NCI-H187 treated with DMSO at 0.1 percent for 48 hours (cell line): ENCODE measurements at places on chromosomes 6 and 20.

DNA sequence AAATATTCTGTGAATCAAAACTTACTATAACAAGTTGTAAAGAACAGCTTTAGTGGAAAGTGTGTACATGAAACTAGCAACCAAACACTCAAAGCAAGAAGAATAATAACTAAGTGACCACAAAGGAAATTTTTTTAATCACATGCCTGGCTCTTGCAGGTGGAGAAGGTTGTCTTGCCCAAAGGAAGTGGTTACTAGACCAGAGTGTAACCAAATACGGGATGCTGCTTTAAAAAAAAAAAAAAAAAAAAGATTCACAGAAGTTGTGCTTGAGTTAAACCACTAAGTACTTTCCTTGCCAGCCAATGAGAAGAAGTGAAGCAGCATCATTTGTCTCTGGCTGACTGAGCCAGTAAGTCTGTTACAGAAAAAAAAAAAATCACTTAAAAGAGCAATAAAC lies 19.1 kb upstream of the HLA-DQB1 start:
- DNase-seq = no peak

GRCh38 chr6:10381133-10381829 lies 33.6 kb downstream of the TFAP2A start:
- no peak for DNase-seq

GRCh38 chr6:159533568-159533967 lies 159.5 kb downstream of the SOD2 start:
- no peak for DNase-seq

DNA sequence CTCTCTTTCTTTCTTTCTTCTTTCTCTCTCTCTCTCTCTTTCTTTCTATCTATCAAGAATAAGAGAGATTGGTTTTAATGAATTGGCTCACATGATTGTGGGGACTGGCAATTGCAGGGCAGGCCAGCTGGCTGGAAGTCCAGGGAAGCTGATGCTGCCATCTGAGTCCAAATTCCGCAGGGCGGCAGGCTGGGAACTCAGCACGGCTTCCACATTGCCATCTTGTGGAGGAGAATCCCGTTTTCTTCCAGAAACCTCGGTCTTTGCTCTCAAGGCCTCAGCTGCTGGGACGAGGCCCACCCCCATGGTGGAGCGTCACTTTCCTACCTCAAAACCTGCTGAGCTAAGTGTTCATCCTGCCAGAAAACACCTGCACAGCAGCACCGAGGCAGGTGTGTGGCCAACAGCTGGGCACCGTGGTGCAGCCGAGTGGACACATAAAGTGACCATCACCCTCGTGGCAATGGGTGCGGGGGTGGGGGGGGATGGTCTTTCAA lies 58.8 kb upstream of the SLCO4A1 start:
- no peak for DNase-seq

- DNase-seq = no peak
These were observed 58.3 kb upstream of the MAP3K4 start for GRCh38 chr6:160933256-160933655.

DNA sequence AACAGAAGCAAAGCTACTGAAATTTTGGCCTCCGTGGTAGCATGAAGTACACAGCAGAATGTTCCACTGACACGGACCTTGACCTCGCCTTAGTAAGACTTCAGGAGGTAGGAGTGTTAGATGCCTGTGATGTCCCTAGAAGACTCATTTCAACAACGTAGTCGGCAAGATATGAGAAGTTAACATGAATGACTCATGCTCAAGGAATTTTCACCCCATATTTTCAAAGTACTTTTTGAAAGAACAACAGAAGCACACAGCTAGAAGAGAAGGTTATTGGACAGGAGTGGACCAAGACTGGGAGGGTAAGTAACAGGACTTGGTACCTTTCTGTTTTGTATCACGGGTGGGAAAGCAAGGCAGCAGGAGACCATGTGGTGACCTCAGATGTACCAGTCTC lies 78.0 kb downstream of the DZANK1 start:
- DNase-seq = no peak

DNA sequence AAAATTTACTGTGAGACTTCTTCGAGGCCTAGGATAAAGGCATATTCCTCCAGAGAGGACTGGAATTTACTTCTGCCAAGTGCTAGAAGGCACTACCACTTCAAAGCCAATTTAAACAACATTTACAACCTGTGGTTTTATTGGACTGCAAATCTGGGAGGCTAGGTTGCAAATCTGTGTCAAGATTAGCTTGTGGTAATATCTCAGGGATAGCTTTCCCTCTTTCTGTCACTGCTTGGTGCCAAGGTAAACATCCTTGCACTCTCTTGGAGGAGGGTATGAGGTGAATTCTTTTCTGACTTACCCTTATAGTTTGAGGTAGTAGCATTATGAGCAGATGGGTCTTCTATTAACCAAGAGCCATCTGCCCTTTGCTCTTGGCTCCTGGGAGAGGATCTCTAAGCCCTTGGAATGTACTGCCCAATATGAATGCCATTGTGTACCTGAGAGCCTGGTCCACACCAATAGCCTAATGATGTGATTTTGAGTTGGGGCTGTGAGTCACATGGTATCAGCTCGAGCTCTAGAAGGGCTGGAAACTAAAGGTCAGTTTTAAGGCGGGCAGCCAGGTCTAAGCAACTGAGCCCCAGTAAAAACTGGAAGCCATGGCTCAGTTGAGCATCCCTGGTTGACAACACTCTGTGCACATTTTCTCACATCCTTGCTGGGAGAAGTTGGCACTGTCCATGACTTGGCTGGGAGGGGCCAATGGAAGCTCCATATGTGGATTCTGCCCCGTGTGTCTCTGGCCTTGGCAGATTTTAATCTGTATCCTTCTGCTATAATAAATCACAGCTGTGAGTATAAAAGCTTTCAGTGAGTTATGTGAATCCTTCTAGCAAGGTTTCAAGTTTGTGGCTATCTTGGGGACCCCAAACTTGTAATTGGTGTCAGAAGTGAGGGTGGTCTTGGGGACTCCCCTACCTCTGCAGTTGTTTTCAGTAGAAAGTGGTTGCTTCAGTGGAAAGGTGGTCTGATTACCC lies 188.1 kb downstream of the UBE3D start:
- DNase-seq = no peak

DNA sequence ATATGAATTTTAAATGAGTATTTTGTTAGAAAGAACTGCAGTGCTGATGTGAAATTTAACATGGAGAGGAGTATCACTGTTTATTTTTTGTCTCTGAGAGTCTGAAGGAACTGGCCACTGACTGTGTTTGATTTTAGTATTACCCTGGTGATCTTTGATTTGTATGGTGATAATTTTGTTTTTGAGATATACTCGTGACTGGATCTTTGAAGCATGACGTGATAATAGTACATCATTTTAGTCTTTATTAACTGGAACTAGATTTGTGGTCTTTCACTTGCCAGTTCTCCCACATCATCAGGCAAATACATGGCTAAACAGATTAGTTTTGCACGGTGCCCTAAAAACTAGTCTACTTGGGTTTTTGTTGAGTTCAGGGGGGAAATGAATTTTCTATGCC lies 55.5 kb downstream of the ARID1B start:
- no peak for DNase-seq

DNA sequence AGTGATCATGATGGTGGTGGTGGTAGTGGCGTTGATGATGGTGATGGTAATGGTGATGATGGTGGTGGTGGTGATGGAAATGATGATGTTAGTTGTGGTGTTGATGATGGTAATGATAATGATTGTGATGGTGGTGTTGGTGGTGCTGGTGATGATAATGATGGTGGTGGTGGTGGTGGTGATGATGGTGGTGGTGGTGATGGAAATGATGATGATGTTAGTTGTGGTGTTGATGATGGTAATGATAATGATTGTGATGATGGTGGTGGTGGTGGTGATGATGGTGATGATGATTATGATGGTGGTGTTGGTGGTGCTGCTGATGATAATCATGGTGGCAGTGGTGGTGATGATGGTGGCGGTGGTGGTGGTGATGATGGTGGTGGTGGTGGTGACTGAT lies 51.4 kb downstream of the ARHGAP40 start:
- no peak for DNase-seq

DNA sequence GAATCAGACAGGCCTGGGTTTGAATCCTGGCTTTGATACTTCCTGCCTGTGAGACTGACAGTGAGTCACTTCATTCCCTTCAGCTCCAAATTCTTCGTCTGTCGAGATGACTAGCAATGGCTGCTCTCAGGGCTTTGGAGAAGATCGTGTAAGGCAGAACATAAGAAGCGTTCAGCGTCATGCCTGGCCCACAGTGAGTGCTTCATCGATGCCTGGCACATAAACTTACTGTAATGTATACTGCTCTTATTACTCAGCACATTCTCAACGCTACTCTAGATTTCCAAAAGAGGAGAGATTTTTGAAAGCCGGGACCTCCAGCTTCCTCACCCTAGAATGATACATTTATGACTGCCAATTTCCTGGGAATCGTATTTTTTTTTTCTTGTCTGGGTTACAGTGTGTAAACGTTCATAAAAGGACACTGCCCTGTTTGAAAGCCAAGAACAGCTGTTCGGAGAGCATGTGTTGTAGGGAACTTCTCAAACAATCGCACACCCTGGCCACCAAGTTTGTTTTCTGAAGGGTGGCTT lies 16.2 kb upstream of the BCAS1 start:
- DNase-seq = no peak

GRCh38 chr20:8007490-8007889 lies 12.1 kb downstream of the TMX4 start:
- DNase-seq = no peak

DNA sequence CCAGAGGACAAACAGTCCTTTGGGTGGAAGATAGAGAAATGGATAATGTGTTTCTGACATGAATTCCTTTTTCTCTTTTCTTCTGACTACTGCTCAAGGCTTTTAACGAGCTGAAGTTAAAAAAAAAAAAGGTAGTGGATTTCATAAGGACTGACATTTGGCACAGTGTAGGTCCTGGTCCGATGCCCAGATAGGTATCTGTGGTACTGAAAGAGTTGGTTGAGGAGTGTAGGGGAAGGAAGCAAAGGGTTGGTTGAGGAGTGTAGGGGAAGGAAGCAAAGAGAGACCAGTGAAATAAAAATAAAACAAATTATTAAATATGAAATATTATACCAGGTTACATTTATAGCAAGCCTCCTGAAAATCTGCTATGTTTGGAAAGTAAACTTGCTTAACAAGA lies 11.8 kb downstream of the UTRN start:
- DNase-seq = no peak

DNA sequence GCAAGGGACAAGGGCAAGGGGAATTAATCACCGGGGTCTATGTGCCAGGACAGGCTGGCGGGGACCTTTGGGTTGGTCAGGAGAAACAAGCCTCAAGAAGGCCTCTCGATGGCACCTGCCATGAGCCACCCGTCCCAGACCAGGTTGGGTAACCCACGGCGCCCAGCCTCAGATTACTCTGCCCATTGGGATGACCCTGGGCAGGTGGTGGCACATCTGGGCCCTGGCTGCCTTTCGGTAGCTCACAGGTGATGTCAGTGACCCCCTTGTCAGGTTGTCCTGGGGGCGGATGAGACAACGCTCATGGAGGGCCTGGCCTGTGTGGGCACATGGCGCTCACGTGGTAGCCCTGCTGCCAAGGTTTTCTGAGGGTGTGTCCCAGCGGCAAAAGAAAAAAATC lies 152.2 kb downstream of the SYCP2 start:
- DNase-seq = no peak

DNA sequence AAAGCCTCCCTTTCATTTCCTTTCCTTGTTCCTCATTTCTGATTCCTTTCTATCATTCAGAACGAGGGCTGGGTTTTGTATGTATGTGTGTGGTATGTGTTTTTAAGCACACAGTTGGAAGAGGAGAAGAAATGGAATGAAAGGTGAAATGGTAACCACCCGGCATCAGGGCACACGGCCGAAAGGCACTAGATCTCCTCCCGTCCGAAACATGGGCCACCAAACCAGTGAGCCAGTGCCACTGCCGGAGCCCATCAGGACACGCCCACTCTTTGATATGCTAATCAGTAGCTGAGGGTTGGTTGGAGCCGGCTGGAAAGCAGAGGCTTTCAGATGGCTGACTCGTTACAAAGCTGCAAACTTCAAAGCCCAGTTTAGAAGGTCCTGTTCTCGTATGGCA lies 228.6 kb upstream of the JARID2 start:
- no peak for DNase-seq

GRCh38 chr6:166304106-166304505 lies 4.1 kb downstream of the PRR18 start:
- no peak for DNase-seq

DNA sequence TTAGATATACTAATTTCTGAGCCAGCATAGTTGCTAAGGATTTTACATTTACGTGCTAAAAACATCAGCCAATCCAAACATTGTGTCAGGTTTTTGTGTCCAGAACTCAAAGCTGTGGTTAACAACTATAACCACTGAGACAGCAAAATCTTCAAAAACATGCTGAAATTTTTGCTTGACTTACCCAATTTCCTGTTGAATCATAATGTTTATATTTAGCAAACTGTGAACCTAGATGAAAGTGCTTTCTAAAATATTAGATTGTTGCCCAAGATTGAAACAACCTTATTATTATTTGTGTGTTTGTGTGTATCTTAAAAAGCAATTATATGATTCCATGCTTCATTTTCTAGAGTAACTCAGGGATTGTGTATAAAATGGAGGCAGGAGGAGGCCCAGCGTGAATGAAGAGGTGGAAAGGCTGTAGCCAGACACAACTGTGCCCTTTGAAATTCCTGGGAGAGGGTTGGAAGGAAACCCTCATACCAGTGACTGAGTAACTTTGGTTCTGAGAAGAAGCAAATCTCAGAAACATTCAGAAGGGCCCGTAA lies 48.0 kb downstream of the ARMC2 start:
- no peak for DNase-seq

DNA sequence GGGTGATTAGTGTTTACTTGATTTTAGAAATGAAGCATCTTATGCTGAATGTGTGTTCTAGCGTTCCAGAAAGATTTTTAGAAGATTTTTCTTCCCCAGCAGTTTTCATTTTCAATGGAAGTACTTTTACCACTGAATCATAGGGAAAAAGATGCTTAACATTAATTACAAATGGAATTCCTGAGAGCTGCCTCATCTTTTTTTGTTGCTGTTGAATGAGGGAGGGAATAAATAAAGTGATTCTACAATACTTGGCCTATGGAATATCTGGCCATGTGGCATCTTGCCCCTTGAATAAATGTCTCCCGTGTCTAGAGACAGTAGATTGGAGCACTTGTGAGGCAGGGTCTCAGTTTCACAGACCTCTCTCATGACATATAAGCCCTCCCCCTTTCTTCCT lies 44.1 kb upstream of the SLC22A1 start:
- DNase-seq = no peak

- DNase-seq = no peak
These were observed 28.9 kb downstream of the VEGFA start for GRCh38 chr6:43798688-43799444.
